ENCODE measurements at places on chromosomes 7 and 10.

DNA sequence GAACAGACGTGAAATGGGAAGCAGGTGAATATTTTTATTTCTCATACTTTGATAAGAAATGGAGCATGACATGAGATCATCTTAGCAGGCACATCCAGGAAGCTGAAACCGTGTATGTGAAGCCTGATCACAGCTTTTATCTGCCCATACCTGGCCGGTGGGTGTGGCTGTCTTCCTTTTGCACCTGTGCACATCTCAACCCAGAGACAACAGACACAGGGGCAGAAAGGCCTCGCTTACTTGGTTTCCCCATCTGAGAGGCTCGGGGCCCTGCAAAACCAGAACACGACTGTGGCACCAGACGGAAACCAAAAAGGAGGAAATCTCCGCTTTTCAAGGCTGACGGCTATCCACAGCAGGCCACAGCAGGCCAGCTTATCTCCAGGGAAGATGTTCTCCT lies 116.4 kb downstream of the TCERG1L start:
- no peak for DNase-seq

GRCh38 chr7:75559976-75560365 lies 67.9 kb downstream of the SPDYE5 start:
- DNase-seq, result no peak

DNA sequence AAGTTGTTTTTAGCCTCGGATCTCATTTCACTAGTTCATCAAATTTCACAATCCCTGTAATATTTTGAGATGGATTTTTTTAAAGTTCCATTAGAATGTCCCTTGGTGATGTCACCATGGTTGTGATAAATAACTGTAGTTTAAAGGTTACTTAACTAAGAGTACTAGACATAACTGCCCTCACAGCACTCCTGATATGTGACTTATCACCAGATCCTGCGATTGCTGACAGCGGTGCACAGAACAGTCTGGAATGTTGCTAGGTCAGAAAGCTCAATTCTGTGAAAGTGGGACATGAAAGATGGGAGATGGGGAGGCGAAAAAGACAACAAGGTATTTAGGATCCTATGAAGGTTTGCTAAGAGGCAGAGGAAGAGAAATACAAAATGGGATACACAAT lies 40.2 kb downstream of the FAM13C start:
- DNase-seq, result no peak

DNA sequence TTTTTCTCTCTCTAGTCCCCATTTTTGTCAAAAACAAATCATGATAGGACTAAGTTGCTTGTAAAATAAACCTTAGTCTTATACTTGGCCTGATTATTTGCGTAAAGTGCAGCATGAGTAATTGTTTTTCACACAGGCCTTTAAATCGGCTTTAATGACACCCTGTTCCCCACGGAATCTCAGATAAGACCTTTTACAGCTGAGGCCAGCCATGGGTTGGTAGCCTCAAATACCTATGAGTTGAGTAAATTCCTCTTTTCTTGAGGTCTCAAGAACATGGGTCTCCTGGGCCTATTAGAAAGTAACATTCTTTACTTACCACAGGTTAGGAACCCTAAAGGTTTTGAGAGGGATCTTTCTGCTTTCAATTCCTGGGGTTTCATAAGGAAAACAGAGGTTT lies 761.0 kb upstream of the PHF14 start:
- DNase-seq, result no peak

DNA sequence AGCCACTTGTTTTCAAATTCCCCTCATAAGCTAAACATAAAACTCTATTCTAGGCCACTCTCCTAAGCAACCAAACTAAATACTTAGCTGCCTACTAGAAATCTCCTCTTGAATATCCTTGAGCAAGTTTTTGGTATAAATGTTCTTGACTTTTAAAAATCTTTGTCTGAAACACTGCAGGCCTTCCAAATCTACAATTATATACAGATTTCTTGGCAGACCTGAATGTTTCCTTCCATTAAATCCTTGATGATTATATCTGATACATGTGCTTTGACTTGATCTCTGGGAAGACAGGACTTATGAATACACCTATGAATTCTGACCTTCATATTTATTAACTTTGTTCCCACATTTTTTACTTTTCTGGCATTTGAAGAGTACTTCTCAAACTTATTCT lies 314.5 kb downstream of the CACNA2D1 start:
- DNase-seq, result no peak

DNA sequence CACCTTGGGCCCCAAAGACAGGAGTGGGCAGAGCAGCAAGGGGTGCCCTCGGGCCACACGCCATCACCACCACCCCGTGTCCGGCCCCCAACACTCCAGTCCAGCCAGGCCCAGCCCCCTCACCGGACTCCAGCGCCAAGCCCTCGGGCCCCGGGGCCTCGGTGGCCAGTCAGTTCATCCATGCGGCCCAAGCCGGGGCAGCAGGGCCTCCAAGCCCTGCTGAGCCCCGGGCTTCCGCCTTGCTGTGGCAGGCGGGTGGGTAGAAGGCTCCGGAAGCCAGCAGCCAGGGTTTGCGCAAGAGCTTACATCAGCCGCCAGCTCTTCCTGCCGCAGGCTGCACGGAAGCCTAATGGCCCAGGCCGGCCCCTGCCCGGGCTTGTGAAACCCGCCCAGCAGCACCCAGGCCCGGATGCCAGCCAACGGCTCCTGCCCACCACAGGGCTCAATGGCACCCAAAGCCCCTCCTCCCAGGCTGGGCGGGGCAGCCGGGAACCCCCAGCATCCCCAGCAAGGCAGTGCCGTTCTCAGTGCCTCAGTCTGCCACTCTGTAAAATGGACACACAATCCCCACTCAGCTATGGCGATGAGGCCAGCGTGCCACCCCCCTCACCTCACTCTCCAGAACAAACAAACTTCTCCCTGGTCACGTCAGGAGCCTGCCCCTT lies 26.5 kb downstream of the TNRC18 start:
- peak; percentile 68 for DNase-seq

- DNase-seq, result no peak
These were observed 17.1 kb downstream of the UNCX start for GRCh38 chr7:1249731-1250130.

DNA sequence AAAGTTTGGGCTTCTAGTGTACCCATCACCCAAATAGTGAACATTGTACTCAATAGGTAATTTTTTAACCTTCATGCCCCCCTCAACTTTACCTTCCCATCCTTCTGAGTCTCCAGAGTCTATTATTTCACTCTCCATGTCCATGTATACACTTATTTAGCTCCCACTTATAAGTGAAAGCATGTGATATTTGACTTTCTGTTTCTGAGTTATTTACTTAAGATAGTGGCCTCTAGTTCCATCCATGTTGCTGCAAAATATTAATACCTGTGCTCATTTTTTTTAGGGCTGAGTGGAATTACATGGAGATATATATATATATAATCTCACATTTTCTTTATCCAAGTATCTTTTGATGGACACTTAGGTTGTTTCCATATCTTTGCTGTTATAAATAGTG lies 21.1 kb upstream of the PHF14 start:
- DNase-seq, result no peak

GRCh38 chr10:3486346-3487065 lies 298.5 kb downstream of the KLF6 start:
- no peak for DNase-seq

DNA sequence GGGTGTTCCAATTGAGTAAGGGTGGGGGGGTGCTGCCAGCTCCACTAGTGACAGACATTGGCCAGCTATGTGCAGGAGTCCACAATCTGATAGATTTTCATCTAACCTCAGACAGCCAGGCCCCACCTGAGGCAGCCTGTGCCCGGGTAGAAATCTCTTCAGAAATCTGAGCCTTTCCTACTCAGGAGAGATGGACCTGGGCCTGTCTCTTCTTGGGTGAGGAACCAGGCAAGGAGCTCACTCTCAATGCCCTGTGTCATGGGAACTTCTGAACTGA lies 86.9 kb downstream of the UBE2H start:
- DNase-seq, result no peak

DNA sequence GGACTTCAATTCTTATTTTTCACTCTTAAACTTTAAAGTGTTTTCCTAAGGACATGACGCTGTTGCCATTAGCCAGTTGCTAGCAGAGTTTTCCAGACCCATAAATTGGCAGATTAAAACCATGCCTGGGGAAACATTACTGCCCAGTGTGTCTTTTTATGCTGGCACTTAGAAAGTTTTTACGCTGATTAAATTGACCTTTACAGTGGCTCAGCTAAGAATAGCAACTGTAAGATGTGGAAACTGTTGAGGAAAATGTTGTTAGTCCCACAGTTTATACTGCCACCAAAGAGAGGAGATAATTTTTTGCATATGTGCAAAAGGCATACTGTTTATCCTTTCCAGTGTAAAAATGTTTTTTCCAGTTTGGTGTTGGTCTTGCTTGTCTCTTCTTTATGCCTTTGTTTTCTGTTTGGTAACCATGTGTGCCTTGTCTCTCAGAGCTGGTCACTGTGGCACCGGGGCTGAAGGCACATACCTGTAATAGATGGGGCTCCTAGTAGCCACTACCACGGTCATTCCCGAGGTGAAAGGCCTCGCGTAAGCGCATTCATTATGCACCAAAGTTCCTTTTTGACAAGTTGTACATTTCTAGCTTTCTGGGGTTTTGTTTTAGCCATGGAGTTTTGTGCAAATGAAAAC lies 45.3 kb downstream of the CYP17A1 start:
- DNase-seq, result no peak

GRCh38 chr7:138000081-138000701 lies 1.7 kb downstream of the CREB3L2 start:
- DNase-seq, result peak; percentile 53

DNA sequence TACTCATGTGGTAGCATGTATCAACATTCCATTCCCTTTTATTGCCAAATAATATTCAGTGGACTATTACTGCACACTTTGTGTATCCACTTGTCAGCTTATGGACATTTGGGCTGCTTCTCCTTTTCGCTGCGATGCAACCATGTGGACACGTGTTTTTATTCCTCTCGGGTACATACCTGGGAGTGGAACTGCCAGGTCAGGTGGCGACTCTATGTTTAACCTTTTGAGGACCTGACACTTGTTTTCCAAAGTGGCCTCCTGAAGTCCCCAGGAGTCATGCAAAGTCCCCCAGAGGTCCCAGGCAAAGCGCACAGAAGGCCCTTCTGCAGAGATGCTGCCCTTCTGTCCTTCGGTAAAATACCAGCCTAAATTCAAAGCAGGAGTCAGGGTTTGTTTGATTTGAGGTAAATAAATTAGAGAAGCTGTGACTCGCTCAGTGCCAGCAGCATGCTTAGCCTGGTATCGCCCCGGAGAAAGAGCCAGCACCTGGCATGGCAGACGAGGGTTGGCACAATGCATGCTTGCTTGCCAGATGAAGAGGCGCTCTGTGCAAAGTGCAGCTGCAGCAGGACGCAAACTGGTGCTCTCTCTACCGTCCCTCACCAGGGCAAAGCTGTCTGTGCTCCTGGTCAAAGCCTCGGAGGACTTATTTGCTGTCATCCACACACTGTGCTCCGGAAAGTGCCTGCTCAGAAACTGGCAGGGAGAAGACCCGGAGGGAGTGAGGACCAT lies 37.8 kb downstream of the HIPK2 start:
- DNase-seq, result peak; percentile 94

GRCh38 chr10:117900280-117900679 lies 146.5 kb downstream of the RAB11FIP2 start:
- DNase-seq, result no peak

- DNase-seq, result no peak
These were observed 35.4 kb downstream of the CCDC186 start for GRCh38 chr10:114138581-114138980.

GRCh38 chr7:94980418-94981142 lies 73.2 kb downstream of the PPP1R9A start:
- no peak for DNase-seq

- peak; percentile 39 for DNase-seq
These were observed at the start of gene ADAM12 for GRCh38 chr10:126387931-126388911. ADAM12 (minus strand) TSS chr10:126388477; CDS start chr10:126388145, 332 bp downstream.

- no peak for DNase-seq
These were observed 985.6 kb upstream of the GHITM start for GRCh38 chr10:83153714-83154113.

GRCh38 chr10:26357203-26357602 lies 80.9 kb upstream of the APBB1IP start:
- no peak for DNase-seq
